Right forelimb (tissue), 1 donor: ENCODE measurements at places on chromosomes 11 and 22.
A peak's percentile ranks its signal among the peaks of the same experiment; 100 is the strongest.

DNA sequence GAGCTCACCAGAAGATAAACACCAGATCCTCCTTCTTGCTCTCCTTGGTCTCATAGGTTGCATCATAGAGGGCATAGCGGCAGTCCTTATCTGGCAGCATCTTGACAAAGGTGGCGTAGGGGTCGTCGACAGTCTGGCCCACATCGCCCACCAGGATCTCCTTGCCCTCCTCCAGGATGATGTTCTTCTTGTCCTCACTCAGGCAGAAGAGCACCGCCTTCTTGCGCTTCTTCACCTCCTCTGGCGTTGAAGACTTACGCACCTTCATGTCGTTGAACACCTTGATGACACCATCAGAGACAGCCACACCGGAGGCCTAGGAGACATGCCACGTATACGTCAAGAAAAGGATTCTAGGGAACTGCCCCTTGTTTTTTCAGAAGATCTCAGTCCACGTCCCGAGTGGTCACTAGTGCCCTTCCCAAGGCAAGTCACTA, 2.0 kb downstream of the CFL1 start:
- no peak for DNase-seq

DNA sequence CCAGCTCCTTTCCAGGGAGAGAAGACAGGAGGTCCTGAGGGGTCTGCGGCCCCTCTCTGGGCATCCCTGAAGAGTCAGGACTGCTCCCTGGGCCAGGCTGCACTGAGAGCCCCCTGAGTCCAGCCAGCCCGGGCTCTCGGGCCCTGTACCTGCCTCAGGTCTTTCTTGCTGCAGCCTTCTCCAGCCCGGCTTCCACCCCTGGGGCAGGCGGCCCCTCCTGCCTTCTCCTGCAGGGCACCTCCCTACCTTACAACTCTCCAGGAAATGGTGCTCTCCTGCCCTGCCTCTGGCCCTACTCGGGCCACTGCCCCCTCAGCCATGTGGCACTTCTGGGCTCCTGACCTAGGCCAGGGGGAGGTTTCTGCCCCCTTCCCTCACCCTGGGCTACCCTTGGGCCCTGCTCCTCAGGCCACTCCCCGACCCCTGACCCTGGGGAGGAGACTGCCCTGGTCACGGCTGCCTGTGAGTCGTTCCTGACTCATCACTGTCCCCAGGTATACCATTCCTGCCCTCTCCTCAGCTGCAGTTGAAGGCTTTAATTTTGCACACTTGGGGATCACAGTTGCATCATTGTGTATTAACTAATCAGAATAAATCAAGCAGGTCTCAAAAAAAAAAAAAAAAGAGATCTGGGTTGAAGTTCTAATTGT, 251.1 kb downstream of the NXPE2 start:
- no peak for DNase-seq

GRCh38 chr11:128515826-128516778, 71.3 kb downstream of the ETS1 start:
- DNase-seq: no peak

DNA sequence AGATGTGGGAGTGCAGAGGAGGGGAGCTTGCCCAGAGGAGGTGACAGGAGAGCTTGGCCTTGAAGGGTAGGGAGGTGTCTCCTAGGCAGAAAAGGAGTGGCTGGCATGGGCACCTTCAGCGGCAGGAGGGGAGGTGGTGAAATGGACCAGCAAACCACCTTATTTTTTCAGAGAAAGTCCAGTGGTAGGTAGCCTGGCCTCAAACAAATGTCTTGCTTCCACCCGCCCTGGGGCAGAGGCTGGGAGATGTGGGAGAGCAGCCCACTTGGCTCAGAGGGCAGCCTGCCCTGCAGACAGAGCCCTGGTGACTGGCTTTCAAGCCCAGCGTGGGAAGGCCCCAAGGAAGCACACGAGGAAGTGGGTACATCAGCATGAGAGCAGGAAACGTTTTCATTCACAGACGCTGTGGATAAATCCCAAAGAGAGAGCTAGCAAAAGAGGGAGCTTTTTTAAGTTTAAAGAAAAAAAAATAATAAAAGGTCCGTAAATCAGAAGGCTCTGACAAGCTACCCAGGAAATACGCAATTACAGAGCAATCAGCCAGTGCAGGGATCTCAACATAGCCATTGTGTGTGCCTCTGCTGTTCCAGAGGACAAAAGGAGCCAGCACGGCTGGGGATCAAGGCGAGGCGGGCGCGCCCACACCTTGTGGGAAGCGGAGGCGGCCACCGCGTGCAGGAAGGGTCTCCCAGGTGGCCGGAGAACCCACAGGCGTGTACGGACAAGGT, 238.7 kb upstream of the PLET1 start:
- no peak for DNase-seq

GRCh38 chr11:75816561-75817239, 1.7 kb downstream of the UVRAG start:
- DNase-seq: no peak

DNA sequence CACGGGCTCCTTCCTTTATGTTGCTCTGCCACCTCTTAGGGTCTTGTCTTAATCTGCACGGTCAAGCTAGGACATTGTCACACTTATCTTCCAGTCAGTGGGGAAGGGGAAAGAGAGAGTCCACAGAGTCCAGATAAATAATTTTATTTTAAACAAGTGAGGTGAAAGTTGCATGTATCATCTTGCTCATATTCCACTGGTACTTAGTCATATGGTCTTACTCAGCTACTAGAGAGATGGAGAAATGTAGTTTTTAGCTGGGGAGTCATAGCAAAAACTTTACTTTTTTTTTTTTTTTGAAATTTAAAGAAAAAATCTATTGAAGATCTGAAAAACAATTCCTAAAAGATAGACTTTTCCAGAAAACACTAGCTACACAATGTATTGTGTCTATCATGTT, 29.0 kb downstream of the PDE3B start:
- DNase-seq: no peak

DNA sequence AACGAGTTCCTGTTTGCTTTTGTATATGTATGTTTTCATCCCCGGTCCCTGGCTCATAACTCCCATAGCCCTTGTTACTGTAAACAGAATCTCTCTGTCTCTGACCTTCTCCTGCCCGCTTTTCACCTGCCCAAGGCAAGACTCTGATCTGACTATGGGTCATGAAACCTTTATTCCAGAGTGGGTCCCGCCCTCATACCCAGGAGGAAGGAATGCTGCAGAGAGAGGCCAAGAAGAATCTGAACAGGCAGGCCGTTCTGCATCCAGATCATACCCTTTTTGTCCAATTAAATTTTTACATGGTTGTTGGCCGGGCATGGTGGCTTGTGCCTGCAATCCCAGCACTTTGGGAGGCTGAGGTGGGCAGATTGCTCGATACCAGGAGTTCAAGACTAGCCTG, 39.6 kb downstream of the GRIK4 start:
- DNase-seq: no peak

GRCh38 chr11:72432347-72433287, 1.7 kb downstream of the CLPB start:
- no peak for DNase-seq

GRCh38 chr22:49137206-49137840, 690.4 kb downstream of the BRD1 start:
- no peak for DNase-seq

DNA sequence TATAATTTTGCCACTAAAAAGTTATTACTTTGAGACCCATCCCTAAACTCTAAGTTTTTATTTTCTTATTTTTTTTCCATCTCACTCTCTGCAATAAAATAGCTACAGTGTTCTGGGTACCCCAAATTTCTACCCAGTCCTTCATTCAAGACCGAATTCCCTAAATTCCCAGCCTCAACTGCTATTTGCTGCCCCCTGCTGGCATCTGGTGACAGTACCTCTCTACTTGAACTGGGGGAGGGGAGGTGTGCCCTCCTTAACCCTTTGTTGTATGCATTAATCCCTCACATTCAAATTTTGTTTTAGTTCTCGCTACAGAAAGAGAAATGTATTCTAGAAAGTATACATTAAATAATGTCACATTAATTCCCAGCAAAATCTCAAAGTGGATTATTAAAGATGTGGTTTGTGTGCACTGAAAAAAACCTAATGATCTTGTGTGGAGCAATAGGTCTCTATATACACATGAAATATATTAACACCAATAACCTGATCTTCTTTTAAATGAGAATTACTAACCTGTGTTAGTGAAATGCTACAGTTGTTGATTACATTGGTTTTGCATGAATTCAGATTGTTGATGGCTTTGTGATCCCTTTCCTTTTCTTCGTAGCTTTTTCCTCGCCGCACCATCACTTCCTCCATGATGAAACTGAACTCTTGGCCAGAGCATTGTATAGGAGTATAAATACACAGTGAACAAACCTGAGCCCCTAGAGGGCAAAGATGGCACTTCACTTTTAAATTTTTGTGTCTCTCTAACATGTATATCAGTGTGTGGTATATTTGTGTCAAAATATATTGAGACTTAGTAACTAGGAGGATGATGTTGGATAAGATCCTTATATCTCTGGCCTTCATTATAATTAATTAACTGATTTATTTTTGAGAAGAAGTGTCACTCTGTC, 590.0 kb downstream of the METTL15 start:
- peak; percentile 65 for DNase-seq

GRCh38 chr11:62152245-62153086, 28.7 kb downstream of the INCENP start:
- DNase-seq: no peak

DNA sequence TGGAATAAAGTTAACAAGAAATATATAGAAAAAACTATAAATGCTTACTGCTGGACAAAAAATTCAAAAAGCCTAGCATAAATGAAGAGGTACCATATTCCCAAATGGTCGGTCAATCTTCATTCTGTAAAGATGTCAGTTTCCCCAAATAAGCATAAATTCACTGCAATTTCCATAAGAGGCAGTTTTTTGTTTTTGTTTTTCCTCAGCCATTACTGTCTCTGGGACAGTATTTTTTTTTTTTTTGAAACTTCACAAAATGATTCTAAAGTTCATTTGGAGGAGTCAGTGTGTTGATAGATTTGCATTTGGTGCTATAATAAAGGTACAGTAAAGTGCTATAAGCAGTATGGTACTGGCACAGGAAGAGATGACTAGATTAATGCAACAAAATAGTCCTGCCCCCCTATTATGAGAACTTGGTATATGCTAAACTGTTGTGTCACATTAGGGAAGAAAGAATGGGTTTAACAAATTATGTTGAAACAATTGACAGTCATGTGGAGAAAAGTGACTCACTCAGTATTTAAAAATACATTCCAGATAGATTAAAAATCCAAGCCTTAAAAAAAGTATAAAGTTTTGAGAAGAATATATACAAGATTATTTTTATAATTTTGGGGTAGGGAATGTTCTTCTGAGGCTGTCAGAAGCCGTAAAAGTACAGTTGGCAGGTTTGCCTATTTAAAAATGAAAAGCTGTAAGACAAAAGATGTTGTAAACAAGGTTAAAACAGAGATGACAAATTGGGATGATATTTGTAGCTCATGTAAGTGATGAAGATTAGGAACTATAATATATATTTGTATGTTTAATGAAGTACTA, 2.6 kb upstream of the FTH1 start:
- DNase-seq: no peak

GRCh38 chr11:15507592-15507991, 392.9 kb downstream of the INSC start:
- DNase-seq: no peak

DNA sequence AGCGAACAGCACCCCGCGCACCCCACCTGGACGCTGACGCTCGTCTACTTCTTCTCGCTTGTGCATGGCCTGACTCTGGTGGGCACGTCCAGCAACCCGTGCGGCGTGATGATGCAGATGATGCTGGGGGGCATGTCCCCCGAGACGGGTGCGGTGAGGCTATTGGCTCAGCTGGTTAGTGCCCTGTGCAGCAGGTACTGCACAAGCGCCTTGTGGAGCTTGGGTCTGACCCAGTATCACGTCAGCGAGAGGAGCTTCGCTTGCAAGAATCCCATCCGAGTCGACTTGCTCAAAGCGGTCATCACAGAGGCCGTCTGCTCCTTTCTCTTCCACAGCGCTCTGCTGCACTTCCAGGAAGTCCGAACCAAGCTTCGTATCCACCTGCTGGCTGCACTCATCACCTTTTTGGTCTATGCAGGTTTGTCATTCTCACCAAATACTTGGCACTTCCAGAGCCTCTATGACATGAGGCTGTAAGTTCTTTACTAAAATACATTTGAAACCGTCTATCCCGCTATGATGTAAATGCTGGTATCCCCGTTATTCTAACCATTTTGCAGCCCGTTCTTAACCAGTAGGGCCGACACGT, 535 bp downstream of the AQP11 start:
- peak; percentile 60 for DNase-seq

DNA sequence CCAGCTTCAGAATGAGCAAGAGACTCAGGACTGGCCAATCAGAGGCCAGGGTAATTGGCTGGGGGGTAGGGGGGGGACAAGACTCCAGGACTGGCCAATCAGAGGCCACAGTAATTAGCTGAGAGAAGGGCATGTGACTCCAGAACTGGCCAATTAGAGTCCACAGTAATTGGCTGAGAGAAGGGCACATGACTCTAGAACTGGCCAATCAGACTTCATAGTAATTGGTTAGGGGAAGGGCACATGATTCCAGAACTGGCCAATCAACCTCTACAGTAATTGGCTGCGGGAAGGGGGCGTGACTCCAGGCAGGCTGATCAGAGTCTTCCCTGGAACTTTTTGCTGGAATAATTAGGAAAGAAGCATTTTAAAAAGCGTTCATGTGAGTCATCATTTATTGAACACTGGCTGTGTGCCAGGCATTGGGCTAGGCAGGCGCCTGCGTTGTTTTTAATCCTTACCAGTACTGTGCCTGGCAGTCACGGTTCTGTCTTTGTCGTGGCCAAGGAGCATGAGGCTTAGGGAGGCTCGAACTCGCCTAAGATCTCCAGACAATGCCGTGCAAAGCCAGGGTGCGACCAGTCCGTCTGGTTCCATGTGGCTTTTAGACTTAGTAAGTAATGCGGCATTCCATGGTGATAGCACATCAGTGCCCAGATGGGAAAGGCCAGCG, 508.1 kb downstream of the TBC1D22A start:
- DNase-seq: no peak

- DNase-seq: no peak
Observed at GRCh38 chr11:94583866-94584500, 16.8 kb downstream of the PIWIL4 start.

DNA sequence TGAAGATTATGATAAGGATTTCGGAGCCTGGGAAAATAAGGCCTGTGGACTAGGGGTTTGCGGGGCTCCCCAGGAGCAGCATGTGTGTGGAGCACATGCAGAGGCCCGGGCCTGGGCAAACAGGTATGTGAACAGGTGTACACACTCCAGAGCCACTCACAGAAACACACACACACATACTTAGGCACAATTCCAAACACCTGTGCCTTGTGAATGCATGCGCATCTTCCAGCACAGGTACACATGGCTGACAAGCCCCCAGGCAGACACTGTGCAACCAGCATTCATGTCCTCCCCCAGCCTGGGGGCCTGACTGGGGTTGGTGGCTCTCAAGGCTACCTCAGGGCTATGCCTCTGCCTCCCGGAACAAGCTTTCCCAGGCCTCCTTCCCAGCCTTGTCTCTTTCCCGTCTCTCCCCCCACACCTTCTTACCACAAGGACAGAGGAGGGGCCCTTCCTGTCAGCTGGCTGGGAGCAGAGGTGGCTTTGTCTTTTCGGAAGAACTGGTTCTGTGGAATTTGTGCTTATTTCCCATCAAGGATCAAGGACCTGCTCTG, 2.6 kb upstream of the P2RY6 start:
- DNase-seq: peak; percentile 30

DNA sequence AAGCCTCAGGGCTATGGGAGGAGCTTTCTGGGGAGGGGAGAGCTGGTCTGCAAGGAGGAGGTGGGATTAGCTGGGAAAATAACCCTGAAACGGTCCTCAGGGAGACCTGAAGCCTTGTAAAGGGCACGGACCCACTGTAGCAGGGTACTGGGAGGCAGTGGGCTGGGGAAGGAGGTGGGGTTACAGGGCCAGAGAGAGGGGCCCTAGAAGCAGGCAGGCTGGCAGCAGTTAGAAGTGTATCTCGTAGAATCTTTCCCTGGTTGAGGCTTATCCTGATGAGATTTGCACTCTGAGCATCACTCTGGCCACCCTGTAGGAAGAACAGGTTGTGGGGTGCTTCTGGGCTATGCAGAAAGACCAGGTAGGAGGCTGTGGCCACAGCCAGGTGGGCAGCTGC, 29.6 kb downstream of the FBLN1 start:
- DNase-seq: no peak
